Mesothelial cell of epicardium (in vitro differentiated cells): ENCODE measurements at places on chromosomes 13 and 19.
A peak's percentile ranks its signal among the peaks of the same experiment; 100 is the strongest.

DNA sequence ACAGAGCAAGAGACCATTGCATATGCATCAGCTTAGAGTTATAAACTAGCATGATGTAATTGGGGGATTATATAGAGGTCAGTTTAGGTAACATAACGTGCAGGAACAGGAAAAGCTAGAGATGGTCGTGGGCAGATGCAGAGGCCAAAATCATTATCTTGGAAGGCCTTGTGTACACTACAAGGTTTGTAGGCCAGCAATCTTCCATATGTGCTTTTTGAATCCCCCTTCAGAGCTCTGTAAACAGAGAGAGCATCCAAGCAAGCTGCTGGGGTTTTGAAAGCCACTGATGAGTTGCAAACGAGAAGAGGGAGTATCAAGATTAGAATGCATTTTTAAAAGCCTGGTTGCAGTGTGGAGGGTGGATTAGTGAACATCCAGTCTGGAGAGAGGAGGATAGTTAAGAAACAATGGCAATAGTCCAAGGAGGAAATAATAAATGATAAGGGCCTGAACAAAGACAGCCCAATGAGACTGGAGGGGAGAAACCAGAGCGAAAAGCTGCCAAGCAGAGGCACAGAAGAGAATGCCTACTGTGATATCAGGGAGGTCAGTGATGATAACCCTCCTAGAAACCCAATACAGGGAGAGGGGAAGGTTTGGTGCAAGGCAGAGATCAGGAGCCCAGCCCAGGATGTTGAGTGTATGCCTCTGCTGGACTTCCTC lies 109.6 kb downstream of the ZAR1L start:
- no peak for DNase-seq

DNA sequence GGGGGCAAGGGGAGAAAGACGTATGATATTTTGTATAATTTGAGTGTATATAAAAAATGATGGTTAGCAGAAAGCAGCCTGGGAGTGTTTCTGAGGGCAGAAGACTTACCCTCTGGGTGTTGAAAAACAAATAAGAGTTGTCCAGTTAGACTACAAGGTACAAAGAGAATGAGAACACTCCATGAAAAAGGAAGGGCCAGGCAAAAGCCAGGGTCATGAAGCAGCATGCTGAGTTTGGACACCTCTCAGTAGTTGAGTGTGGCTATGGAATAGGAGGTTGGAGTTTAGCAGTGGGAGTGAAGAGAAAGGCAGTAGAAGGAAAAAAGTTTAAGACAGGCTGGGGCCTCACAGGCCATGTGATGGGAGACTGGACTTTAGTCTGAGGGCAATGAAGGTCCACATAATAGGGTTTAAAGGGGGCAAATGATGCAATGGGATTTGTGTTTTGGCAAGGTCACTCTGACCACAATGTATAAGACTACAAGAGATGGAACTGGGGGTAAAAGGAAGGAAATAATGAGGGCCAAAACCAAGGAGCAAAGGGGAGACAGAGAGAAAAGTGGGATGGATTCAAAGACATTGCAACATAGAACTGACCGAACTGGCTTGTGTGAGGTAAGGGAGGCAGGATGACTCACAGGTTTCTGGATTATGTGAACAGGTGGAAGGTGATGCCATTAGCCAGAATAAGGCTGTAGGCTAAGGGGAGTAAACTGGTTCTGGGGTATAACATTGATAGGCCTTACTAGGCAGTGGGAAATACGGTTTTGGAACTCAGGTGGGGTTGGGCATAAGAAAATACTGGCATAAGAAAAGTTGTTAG lies 76.6 kb downstream of the SERP2 start:
- no peak for DNase-seq

DNA sequence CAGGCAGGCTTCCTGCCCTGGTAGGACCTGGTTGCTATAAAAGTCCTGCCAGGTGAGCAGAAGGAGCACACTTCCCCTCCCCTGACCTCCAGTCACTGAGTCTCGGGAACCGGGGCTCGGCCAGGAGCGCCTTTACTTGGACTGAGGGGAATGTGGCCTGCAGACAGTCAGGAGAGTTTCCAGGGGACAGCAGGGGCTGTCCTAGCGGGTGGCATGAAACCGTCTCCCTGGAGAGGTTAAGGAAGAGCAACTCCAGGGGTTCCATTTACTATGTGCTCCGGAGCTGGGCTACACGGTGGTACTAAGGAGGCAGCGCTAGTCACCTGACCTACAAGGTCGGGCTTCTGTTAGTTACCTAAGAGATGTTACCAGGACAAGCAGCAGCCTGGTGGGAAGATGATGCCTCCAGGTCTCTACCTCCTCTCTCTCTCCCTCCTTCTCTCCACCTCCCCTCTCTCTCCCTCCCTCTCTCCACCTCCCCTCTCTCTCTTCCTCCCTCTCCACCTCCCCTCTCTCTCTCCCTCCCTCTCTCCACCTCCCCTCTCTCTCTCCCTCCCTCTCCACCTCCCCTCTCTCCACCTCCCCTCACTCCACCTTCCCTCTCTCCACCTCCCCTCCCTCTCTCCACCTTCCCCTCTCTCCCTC lies 4.1 kb upstream of the CNOT3 start:
- peak; percentile 49 for DNase-seq

- no peak for DNase-seq
These were observed 2139.9 kb downstream of the PCDH9 start for GRCh38 chr13:65090186-65090585.

DNA sequence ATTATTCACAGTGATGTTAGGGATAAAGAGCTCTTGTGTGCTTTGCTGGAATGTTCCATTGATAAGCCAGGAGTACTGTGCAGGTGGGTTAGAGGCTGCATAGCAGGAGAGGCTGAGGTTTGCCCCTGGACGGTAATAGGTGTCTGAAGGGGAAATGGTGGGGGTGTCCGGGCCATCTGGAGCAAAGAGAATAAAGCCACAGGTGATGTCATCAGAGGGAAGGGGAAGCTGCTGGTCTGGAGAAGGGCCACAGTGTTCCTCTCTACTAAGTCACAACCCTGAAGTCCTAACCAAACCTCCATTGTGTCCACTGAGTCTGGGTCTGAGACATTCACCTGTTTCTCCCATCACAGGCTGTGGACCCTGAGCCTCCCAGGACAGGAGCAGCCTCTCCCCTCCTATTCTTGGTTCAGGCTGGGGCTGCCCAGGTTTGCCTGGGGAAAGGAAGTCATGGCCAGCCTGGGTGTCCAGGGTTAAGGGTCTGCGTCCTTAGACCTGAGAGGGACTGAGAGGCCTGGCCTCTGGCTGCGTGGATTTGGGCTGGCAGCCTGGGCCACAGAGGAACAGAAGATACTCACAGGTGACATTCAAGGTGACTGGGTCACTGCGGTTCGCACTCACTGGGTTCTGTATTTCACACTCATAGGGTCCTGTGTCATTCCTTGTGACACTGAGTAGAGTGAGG lies 6.8 kb downstream of the CEACAM1 start:
- DNase-seq = no peak

- DNase-seq = no peak
These were observed 4.9 kb downstream of the CD70 start for GRCh38 chr19:6586056-6586455.

- DNase-seq = no peak
These were observed 19.5 kb upstream of the MEIS3 start for GRCh38 chr19:47438793-47439220.
